ENCODE measurements at places on chromosomes 5 and 9. TPM values are rescaled to one million over a fixed set of nuclear protein-coding genes. Genes with fewer than 3 reads are reported as not detected.

Gene SHROOM1
- total RNA-seq = 263 TPM

Gene SOX30
- total RNA-seq = 0.52 TPM

Gene HK3
- total RNA-seq = 5.6 TPM

Gene PPP2R2B
- 25.9 TPM for total RNA-seq

Gene NEUROG1
- not detected for total RNA-seq

All from ureter (tissue), 1 donor.